Prostate gland (tissue), 2 donors: ENCODE measurements at places on chromosomes 5 and 9. TPM values are rescaled to one million over a fixed set of nuclear protein-coding genes. Genes with fewer than 3 reads are reported as not detected.
A peak's percentile ranks its signal among the peaks of the same experiment; 100 is the strongest.

DNA sequence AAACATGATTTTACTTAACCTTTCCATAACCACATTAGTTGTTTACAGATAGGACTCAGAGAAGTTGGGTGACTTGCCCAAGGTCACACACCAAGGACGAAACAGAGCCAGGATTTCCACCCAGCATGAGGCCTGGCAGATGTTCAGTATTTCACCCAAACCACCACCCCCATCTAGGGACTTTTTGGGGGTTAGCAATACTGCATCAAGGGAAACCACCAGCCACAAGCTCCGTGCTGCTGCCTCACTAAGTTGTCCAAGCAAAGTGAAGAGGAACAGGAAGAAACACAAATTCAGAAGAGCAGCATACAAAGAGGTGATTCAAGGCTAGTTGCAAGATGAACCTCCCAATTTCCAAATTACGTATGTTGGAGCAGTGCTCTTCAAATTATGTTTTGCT, 219.6 kb upstream of the RORB start:
- no peak for DNase-seq

DNA sequence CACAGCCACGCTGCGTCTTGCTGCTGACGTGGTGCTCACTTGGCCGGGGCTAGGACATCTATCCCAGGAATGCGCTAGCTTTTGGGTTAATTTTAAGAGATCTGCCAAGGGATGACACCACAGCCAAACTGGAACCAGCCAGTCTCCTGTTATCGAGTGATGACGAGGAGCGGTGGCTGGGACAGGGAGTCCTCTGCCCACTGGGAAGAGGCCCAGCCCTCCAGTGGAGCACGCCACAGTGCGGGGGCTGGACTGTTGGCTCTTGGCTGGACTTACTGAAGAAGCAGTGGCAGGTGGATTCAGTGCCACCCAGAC, 55.1 kb upstream of the PHYKPL start:
- DNase-seq, result no peak

- no peak for DNase-seq
Measured at GRCh38 chr9:18806232-18807080, 226.6 kb downstream of the SAXO1 start.

DNA sequence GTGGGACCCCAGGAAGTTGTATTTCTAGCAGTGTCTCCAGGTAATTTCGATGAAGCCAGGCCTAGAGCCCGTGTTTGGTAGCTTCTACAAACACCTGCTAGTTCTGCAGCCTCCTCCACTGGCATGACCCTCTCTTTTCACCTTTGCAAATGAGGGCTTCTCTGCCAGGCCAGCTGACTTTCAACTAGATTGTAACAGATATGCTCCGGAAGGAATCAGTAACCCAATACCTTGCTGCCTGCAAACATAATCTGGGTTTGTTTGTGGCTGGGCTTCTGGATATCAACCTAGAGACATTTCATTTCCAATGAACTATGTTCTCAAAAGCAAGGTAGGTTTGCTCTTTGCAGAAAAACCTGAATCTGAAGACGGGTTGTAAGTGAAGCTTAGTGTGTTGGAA, 354.8 kb downstream of the DMRT2 start:
- DNase-seq, result no peak

- DNase-seq, result no peak
Measured at GRCh38 chr5:133294380-133294779, 242.6 kb downstream of the HSPA4 start.

Gene FGFR4
- total RNA-seq, result 2.2 TPM

Gene RETREG1
- 13.5 TPM for total RNA-seq

DNA sequence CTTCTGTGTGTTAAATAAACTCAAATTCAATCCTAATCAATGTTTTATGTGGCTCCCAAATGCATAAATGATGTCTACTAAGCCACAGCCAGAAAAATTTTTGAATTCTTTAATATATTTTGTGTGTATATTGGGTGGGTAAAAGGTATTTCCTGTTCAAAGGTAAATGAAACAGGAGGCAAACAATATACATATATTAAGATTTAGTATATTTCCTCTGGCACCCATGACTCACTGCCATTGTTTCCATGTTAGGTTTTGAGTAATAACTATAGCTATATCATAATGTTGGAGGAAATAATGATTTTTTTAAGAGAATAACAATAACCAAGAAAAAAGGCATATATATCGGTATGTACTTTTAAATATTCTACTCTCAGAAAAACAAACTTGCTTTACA, 1071.9 kb upstream of the CDH10 start:
- no peak for DNase-seq

- DNase-seq, result no peak
Measured at GRCh38 chr5:102958481-102959011, 161.4 kb downstream of the GIN1 start.

- DNase-seq, result no peak
Measured at GRCh38 chr9:75451505-75451904, 363.2 kb downstream of the OSTF1 start.

- DNase-seq, result no peak
Measured at GRCh38 chr5:77761606-77762005, 14.5 kb downstream of the TBCA start.

- DNase-seq, result no peak
Measured at GRCh38 chr5:135393229-135393628, 5.8 kb downstream of the MACROH2A1 start.

- DNase-seq, result no peak
Measured at GRCh38 chr9:87527211-87527916, 29.7 kb downstream of the DAPK1 start.

Gene ADAMTS12
- total RNA-seq, result 3.7 TPM

GRCh38 chr5:77396017-77396416, 96.1 kb downstream of the WDR41 start:
- no peak for DNase-seq

Gene TNFSF15
- 1.7 TPM for total RNA-seq

DNA sequence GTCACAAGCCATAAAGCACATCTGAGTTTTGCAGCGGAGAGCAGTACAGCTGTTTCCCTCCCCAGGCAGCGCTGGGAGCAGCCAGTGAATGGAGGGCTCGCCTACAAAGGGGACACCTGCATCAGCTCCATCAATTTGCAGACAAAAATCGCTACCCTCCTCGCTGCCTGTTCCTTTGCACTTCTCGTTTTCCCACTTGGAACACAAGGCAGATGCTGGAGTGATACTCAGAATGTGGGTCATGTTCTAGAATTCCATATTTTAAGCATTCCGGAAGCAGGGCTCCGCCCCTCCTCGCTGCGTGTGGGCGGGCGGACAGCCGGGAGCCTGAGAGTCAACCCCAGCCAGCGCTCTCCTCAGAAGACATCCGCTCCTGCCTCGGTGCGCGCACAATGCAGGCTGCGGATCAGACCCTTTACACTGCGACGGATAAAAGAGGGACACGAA, 92.1 kb downstream of the LMNB1 start:
- DNase-seq, result no peak

DNA sequence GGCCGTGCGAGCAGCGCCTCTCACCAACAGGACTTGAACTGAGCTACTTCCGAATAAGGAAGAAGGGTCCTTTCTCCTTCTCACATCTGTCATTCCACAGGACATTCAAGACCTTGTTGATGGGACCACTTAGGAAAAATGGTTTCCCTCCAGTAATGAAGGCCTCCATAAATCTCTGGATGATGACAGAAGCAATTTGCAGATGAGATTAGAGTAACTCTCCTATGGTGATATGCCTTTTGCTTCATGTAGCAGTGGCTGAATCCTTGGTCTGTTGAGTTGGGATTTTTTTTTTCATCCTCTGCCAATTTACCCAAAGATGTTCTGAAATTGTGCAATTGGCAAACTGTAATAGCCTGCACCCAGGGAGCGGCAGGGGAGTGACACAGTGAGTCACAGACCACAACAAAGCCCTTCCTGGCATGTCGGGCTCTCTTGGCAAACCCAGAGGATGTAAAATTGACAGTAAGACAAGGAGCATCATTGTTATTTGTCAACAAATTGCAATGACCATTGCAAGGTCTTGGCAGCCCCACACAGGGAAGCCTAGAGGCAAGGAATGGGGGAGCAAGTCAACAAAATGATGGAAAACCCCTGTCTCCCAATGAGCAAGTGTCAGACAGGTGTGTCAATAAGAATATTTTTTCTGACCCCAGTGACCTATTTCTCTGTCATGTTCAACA, 275.9 kb downstream of the ACTL7B start:
- DNase-seq, result peak; percentile 59
